Left cardiac atrium (tissue), 4 donors: ENCODE measurements at places on chromosomes 6 and 20. TPM values are rescaled to one million over a fixed set of nuclear protein-coding genes. Genes with fewer than 3 reads are reported as not detected.

The CDH22 gene
- 5.9 TPM for total RNA-seq

DNA sequence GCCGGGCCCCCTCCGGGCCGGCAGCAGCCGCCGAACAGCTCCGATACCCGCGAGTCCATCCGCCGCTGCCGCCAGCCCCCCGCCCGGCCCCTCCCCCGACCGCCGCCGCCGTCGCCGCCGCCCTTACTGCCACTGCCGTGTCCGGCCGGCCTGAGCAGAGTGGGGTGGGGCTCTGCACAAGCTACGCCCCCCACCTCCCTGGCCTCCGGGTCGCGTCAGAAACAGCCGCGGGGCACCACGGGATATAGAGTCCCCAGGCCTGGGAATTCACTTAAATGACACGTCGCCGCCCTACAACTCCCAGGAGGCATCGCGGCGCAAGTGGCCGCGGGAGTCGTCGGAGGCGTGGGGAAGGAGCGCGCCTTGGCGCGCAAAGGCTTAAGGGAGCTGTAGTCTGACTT lies at the start of gene GTPBP2:
TSS of gene GTPBP2 (minus strand) at position 161 of the 401 bp plus-strand sequence. CDS start at position 59, 102 bp downstream.
- DNase-seq, result peak; percentile 99

DNA sequence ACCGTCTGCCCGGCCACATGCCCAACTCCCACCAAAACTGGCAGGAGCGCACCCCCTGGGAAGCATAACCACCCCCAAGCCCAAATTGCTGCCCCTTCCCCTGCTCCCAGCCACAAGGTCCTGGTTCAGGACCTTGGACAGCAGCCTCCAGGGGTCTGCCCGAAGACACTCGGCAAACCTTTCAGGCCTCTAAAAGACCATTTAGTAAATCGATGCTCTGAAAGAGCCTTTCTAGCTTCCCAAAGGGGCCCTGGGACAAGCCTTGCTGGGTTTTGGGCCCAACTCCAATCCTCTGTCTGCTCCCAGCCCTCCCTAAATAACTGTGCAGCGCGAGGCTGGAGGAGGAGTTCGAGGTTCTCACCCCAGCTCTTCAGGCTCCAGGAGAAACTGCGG lies 30.5 kb downstream of the GRM4 start:
- no peak for DNase-seq

GRCh38 chr20:50371878-50372769 lies 138.1 kb upstream of the PTPN1 start:
- DNase-seq, result no peak

- DNase-seq, result no peak
These were observed 40.2 kb upstream of the DDR1 start for GRCh38 chr6:30844118-30844535.

- no peak for DNase-seq
These were observed 178.5 kb downstream of the SASH1 start for GRCh38 chr6:148521158-148521557.
